ENCODE measurements at places on chromosomes 1 and 21.

GRCh38 chr1:156767879-156768604, 707 bp downstream of the PRCC start:
- DNase-seq, result peak; percentile 43

GRCh38 chr1:65832296-65832695, 39.6 kb downstream of the PDE4B start:
- no peak for DNase-seq

DNA sequence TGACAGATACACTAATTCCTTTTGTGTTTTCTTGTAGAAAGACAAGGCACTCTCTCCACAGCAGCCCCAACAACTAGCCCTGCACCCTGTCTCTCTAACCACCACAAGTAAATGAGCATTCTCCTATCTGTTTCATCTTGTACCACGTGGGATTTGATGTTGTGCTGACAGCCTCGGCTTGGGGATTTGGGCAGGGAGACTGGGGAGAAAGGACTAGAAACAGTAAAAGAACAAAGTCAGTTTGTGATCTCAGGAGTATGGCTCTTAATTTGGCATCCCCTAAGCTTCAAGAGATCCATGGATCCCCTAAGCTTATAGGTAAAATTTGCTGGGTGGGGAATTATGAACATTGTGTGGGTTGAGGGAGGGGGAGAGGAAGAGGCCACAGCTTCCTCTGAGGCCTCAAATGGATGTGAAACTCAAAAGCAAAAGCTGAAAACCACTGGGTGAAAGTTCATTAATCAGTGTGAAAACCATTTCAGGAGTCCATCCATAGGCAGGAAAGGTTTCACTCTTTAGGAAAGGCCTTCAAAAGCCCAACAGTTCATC, 3.1 kb downstream of the C1orf162 start:
- DNase-seq, result peak; percentile 30

DNA sequence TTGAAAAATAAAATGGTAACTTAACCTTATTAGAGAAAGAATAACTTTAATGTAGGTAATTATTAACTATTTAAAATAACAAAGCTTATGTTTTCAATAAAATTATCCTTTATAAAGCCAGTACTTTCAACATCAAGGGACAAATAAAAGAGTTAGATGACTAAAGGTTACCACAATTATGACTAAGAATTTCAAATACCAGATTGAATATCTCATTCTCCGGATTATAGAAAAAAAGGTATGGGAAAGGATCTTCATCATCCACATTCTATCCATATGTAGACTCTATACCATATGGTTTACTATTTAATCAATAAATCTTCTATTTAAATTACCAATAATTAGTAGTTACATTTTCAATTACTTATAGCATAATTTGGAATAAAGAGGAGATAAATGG, 62.8 kb downstream of the TOR3A start:
- no peak for DNase-seq

- no peak for DNase-seq
Measured at GRCh38 chr1:217149791-217150190, 426.6 kb upstream of the ESRRG start.

DNA sequence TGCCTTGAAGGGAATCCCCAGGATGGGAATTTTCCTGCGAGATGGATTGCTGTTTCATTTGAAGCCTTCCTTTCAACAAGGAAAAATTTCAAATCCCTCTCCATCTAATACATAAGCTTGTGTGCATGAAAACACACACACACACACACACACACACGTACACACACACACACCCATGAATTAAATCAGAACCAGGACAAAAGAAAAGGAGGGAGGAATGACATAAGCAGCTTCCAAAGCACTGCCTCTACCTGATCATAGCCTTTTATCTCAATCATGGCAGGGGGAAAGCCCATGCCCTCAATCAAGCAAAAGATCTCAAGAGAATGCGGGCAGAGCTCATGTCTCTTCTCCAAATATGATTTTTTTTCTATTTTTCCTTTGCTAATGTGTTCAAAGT, 139.7 kb downstream of the SLC44A5 start:
- DNase-seq, result no peak

GRCh38 chr1:167401260-167401873, 117.0 kb downstream of the CD247 start:
- peak; percentile 46 for DNase-seq
